Osteocyte (in vitro differentiated cells): ENCODE measurements at places on chromosomes 6 and 20.

GRCh38 chr6:137097057-137097456 is 52.3 kb upstream of the IL20RA start:
- no peak for DNase-seq

DNA sequence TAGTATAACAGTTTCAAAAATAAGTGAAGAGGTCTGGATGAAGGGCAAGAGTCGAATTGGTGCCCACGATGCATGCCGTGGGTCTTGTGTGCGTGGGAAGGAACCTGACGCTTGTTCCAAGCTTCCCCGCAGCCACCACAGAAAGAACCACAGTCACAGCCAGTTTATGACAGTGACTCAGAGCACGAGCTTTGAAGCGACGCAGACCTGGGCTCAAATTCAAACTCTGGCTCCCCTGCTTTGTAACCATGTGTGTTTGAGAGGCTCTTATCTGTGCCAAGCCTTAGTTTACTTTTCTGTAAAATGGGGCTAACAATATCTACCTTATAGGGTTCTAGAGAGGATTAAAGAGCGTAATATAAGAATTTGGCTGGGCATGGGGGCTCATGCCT is 65.5 kb downstream of the SYNJ2 start:
- DNase-seq: no peak

GRCh38 chr20:54525916-54526590 is 50.7 kb downstream of the DOK5 start:
- DNase-seq: no peak

- DNase-seq: no peak
Measured at GRCh38 chr6:35179901-35180535, 33.7 kb upstream of the SCUBE3 start.

- no peak for DNase-seq
Measured at GRCh38 chr6:159727717-159728445, 575 bp downstream of the WTAP start.

- DNase-seq: no peak
Measured at GRCh38 chr6:75818098-75818855, 69.2 kb downstream of the MYO6 start.

DNA sequence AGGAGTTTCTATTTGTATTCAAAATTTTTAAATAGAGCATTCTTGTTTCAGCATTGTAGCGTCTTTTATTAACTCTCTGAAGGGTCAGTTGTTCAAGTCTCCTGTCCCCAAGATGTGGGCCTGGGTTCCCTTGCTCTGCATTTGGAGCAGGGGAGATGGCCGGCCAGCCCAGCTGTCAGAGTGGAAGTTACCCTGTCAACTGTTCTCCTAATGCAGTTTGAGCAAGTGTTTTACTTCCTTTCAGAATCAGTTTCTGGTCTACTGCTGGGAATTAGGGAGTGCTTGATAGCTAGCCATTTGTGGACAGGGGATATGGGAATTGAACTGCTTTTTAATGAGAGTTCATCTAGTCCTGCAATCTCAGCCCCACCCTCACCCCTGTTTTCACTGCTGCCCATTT is 116.6 kb downstream of the QKI start:
- no peak for DNase-seq

DNA sequence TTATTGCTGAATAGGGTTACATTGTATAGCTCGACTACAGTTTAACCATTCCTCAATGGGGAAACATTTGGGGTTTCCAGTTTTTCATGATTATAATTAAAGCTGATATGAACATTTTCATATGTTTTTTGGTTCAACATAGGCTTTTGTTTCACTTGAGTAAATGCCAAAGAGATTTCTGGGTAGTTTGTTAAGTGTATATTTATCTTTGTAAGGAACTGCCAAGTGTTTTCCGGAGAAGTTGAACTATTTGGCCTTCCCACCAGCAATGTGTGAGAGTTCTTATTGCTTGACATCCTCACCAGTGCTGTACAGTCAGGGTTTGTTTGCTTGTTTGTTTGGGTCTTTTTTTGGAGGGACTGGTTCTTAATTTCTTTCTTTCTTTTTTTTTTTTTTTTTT is 83.7 kb upstream of the RALY start:
- DNase-seq: no peak

DNA sequence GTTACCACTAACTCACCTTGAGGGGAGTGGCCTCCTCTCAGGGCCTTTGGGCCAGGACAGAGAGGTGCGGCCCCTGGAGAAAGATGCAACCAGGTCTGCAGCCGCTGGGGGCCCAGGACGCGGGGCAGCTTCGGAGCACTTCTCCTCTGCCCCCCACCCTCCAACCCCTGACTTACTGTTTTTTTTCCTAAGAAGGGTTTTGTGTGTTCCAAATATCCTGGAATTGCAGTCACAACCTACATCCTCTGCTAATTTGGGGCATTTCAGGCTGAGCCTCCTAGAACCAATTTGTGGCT is 1.7 kb downstream of the LINC00237 start:
- DNase-seq: no peak
